ENCODE measurements at places on chromosomes 5 and 9.

DNA sequence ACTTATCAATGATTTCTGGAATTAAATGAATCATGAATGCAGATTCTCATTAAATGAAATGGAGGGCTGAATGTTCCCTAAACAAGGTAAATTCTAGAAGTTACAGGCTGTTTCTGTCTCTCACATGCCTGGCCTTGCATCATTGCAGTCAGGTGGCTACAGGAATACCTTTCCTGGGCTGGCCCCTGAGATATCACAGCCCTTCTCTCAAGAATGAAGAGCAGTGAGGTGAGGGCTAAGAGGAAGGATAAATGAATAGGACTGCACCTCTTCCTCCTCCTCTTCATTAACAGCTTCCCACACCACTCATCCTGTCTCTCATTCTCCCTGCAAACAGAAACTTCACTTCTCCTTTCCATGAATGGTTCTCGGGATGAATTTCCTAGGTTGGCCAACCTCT lies 22.5 kb downstream of the ARHGEF28 start:
- no peak for DNase-seq

DNA sequence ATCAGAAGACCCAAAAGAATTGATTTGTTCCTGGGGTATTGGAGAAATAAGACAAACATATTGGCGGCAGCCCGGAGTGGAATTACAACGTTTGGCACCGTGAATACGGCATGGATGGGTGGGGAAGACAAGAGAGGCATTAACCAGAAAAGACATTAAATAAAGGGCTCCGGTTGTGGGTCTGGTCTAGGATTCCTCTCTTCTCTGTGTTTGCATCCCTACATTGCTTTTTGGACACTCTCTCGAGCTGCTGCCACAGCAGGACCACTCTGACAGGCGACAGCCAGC lies 138.7 kb upstream of the PALM2AKAP2 start:
- DNase-seq, result no peak

DNA sequence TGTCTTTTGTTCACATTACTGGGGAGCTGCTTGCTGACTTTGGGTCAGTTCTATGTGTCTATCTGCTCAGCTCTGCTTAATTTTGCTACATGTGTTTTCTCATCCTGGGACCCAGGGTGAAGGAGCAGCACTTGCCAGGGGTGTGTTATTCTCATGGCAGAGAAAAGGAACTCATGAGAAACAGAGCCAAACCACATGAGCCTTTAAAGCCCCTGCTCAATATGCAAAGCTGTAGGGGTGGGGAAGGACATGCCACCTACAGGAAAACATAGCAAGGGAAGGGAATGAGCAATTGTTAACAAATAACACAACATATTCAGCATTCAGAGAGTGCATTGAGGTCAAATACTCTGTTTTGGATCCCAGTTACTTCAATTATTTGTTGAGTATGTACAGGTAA lies 290.9 kb downstream of the CDK5RAP2 start:
- no peak for DNase-seq

GRCh38 chr5:78638423-78638822 lies 10.1 kb downstream of the LHFPL2 start:
- DNase-seq, result peak; percentile 95

DNA sequence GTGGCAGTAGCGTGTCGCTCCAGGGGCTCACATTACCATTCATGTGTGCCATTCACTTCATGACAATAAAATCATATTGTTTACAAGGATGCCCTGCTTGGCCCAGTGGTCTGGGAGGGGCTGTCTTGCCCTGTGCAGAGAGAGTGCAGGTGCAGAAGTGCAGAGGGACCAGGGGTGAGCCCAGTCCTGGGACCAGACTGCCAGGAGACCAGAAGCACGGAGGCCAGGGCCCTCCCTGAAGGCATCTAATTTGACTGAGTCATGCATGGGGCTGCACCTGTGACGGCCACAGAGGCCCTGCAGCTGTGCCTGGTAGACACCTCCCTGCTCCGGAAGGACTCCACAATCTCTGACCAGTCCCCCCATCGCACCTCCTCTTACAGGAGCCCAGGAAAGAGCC lies 164.4 kb upstream of the FOXD4L5 start:
- DNase-seq, result no peak

GRCh38 chr9:105928416-105928815 lies 234.1 kb downstream of the TMEM38B start:
- no peak for DNase-seq

- DNase-seq, result no peak
Observed at GRCh38 chr9:33140401-33141360, 26.5 kb downstream of the B4GALT1 start.

- peak; percentile 39 for DNase-seq
Observed at GRCh38 chr5:41776435-41776834, 93.8 kb downstream of the OXCT1 start.

- DNase-seq, result peak; percentile 7
Observed at GRCh38 chr5:107306594-107306993, 364.1 kb downstream of the EFNA5 start.

DNA sequence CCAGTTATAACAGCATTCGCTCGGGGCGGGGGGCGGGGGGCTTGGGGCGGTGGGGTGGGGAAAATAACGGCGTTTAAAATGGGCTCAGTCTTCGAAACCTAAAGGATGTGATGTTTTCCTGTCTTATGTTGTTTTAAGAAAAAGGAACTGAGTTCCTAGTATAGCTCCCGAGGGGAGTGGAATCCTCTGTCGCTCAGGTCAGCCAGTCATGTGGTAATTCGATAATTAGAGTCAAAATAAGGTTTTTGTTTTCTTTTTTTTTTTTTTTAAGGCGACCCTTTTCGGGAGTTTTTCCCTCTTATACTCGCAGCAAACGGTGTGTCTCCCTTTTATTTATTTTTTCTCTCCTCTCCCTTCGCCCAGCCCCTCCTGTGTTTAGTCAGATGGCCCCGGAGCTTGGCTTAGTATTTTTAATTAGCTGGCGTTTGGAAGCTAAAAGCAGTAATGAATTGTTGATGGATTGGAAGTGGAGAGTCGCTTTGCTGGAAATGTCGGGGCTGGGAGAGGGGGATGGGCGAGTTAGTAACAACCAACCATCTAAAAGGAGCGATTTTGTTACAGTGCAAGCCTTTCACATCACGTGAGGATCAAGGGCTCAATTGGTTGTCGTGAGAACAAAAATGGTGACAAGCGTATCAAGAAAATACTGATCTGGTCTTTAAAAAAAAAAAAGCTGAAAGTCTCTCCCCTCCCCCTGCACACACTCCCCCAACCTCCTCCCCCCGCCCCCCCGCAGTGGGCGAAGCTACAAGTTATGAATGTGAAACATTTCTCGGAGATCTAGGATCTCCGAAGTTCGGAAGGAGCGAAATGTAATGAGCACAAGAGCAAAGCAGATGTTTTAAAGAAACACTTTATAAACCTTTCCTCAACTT lies 714 bp upstream of the ZNF608 start:
- peak; percentile 97 for DNase-seq

DNA sequence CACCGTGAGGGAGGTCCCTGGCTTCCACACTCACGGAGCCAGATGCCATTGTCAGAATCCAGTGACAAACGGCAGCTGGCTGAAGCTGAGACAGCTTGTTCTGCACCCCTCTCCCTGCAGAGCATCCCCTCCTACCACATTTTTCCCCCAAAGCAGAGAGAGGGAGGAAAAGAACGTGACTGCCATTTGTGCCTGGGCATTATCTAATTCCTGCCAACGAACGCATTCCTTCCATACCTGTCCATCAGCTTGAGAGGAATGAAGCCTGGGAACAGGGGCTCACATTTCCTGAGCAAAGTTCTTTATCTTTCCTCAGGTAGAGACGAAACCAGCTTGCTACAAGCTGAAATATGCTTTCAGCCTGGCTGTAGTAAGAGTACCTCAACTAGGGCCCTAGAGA lies 175.4 kb downstream of the SLIT3 start:
- no peak for DNase-seq

- peak; percentile 20 for DNase-seq
Observed at GRCh38 chr9:117448066-117448465, 33.2 kb upstream of the ASTN2 start.

DNA sequence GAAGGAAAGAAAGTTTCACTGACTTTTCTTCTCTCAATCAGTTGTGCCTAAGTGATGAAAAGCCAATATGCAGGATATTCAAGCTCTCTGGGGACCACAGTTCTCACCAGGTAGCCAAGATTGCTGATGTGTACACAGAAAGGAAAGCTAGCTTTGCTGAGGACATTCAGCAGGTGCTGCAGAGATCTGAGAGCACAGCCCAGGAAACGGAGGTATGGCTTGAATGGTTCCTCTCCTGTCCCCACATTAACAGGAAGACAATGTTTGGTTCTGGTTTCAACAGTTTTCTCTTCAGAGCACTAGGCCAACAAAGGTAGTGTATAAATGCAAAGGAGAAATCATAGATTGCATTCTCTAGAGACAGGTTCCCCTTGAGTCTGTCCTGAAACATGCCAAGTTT lies 69.6 kb downstream of the PTPDC1 start:
- DNase-seq, result no peak

DNA sequence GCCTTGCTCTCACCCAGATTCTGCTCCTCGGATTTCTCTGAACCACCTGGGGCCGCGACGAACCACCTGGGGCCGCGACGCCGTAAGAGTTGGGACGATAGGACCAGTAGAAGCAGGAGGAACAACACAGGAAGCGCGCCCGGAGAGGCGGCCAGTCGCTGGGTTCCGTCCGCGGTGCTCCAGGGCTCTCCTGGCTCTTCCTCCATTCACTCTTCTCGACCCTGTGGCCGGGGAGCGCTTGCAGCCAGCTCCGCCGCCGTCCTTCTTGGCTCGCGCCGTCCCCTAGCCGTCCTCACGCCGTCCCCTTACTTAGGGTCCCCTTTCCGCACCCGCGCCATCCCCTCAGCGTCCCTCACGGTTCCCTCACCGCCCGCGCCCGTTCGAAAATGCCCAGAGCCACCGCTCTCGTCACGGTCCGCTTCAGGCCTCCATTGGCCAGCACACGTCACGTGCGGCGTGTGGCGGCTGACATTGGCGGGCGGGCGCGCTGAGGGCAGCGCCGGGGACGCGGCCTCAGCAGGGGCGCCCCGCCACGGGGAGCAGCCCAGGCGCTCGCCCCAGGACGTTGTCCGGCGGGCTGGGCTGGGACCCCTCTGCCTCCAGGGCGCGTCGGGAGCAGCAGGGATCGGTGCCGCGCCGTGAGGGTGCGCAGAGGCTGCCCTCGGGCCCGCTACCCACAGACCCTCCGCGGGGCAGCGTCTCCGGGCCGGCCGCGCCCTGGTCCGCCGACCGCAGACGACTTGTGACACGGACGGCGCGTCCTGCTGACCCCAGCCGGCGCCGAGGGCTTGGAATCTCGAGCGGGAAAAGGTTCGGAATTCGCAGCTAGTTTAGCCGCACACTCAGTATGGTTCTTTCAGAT lies 53.7 kb upstream of the PTPDC1 start:
- DNase-seq, result peak; percentile 83

- peak; percentile 78 for DNase-seq
Observed at GRCh38 chr9:88826771-88827181, 164.5 kb upstream of the S1PR3 start.

DNA sequence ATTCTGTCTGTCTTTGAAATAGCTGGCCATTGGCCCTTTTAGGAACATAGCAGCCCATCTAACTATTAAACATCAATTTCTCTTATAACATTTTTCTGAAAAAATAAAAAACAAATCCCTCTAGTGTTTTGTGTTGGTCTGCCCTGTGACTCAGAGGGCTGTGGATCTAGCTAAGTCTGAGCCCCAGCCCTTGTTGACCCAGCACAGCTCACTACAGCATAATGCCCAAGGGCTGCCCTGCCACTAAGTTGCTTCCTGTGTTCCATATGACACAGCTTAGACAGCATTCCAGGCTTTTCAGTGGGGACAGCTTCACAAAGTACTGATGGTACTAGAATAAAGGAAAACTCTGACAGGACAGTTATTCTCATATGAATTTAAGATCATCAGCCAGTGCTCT lies 136.0 kb downstream of the SCAMP1 start:
- peak; percentile 64 for DNase-seq

DNA sequence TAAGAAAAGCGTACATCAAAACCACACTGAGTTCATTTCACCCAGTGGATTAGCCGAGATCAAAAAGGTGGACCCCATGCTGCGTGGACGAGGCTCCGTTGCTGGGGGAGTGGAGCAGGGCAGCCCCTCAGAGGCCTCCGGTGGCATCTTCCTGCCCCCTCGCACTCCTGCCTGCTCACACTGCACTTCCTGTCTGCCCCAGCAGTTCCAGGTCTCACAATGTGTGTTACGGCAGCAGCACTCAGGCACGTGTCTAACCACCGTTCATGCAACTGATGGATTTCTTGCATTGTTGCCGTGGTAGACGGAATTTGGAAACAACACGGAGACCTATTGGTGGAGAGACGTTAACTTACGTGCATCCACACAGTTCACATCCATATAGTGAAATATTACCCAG lies 196.6 kb upstream of the OTULINL start:
- DNase-seq, result no peak
